ENCODE measurements at places on chromosomes 2 and 18.

DNA sequence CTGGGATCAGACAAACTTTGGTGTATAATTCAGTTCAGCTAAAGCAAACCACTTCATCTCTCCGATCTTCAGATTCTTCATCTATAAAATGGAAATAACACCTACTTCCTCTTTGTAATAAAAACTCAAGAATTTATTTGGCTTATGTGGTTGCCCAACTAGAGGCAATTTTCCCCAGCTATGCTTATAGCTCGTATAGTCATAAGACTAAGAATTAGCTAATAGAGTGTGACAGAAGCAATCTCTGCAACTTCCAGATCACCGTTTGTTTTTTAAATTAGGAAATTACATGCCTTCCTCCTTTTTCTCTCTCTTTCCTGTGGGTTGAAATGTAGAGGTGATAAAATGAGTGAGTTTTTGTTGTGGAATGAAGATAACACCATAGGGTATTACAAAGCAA is 35.3 kb upstream of the KCNF1 start:
- DNase-seq = no peak

DNA sequence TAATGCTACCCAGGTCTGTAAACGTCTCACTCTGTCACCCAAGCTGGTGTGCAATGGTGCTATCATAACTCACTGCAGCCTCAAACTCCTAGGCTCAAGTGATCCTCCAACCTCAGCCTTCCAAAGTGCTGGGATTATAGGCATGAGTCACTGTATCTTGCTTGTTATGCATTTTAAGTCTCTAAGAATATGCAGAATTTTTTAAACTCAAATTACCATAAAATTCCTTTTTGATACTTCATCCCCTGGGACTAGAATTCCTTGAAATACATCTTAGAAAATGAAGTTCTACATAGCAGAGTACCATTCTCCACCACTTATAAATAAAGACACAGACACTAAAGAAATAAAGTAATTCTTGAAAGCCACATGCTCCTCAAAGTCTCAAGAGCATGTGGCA is 30.2 kb upstream of the LRATD1 start:
- no peak for DNase-seq

- DNase-seq = no peak
Measured at GRCh38 chr2:75482398-75482797, 78.3 kb downstream of the EVA1A start.

DNA sequence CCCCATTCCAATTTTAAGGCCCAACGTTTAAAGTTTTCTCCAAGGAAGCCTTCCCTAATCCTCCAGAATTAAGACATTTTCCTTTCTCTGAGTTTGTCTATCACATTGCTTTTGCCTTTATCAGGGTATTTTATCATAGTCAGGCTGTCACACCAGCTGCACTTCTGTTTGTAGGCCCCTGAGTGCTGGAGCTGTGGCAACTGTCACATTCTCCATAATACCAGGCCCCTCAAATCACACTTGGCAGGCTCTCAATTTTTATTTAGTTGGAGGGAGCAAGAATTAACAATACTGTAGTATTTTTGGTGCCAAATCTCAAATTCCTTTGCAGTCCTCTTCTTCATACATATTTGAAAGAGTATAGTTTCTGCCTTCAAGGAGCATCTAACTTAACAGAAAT is 122.2 kb downstream of the FSHR start:
- DNase-seq = no peak

GRCh38 chr18:52657043-52657805 is 317.2 kb downstream of the DCC start:
- peak; percentile 53 for DNase-seq

GRCh38 chr2:7962161-7962560 is 719.7 kb upstream of the ID2 start:
- DNase-seq = no peak

DNA sequence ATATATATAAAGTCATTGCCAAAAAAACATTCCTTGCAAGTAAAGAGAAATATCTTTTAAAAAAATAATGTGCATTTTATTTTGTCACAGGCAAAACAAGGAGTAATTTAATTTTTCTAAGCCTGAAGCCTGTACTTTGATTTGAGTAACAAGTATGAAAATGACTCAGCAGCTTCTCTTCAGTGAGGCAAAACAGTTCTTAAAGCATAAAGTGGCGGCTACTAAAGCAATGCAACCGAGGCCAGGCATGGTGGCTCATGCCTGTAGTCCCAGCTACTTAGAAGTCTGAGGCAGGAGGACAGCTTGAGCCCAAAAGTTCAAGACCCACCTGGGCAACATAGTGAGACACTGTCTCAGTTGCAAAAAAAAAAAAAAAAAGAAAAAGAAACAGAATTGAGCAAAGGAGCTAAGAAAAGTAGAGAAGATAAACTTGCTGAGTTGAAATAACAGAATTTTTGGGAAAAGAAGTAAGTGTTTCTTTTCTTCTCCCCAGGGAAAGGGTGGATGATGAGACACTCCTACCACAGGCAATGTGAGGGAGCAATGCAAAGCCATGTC is 29.6 kb downstream of the DOK1 start:
- DNase-seq = no peak

DNA sequence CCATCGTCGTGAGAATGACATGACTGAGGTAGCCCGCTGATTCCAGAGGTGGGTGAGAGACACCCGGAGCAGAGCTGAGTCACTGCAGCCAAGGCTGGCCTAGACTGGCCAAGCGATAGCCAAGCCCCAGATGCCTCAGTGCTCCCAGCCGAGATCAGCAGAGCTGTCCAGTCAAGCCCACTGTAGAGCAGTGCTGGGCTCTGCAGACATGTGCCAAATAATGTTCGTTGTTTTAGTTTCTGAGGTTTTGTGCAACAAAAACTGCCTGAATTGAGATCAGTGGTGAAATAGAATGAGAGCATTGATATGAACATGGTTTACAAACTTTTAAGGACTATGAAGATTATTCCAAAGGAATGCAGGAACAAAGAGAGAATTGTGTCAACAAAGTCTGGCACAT is 42.1 kb downstream of the INSIG2 start:
- DNase-seq = no peak

- no peak for DNase-seq
Measured at GRCh38 chr2:24791452-24791851, 1.7 kb downstream of the PTRHD1 start.

DNA sequence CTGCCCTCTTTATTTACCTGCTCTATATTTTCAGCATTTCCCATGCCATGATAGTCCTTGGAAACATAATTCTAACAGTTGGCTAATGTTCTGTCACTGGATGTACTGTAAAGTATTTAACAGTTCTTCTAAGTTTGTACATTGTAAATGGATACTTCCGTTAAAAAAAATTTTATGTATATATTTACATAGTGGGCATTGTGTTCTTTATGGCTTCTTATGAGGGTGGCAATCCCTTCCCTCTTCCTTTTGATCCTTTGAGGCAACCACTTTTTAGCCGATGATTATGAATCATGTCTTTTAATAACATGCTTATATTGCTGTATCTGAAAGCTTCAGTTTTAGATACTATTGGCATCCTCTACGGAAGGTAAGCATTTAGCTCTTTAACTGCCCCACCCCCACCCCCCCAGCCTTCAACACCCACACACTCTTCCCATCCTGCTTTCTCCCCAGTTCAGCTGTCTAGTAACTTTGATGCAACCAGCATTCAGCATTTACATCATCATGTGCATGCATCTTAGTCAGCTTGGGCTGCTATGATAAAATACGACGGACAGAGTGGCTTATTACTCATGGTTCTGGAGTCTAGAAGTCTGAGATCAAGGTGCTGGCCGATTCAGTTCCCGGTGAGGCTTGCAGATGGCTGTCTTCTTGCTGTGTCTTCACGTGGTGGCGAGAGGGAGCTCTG is 21.0 kb upstream of the EDAR start:
- DNase-seq = no peak

DNA sequence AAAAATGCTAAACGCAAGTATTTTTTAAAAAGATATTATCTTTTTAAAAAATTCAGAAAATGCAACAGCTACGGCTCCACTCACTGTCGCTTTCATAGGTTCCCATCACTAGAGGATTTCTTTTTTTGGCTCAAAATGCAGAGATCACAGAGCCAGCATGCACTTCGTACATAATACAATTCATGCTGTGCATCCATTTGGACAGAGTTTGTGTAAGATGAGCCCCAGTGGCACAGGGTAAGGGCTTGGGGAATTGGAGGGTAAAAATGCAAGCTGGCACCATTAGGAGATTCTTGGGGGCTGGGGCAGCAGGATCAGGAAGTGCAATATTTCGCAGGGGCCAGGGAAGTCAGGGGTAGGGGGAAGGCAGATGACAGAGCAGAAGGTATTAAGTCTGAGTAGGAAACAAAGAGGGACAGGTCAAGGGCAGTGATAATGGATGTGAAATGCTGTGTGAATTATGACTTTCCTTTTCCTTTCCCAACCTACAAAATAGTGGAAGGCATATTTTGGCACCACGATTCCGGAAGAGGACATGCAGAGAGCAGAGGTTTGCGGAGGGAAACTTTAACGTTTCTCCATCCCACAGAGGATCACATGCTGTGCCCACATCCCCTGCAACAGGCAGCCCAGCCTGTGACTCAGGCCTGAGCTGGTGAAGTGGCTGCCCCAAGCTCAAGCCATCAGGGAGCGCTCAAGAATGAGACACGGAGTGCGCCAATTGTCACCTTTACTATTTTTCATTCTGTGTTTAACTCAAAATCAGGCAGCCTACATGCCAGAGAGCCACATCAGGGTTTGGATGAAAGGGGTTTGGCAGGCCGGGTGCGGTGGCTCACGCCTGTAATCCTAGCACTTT is 4.7 kb downstream of the CAPG start:
- DNase-seq = peak; percentile 93

DNA sequence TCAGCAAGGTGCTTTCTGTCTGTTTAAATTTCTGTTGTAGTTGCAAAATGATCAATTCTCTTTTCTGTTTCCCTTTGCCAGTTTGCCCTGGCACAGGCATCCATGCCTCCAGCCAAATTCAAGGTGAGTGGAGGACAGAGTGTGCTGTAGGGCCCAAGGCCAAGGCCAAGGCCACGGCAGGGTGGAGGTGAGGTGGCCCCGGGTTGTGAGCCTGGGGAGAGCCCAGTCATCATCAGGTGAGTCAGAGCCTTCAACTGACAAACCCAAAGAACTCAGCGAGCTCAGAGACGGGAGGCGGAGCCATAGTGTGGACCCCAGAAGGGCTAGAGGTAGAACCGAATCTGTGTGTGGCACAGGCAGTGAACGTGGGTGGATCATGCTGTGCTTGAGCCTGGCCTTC is 55.7 kb downstream of the BCL2L11 start:
- DNase-seq = no peak
